Ascending aorta (tissue), 2 donors: ENCODE measurements at places on chromosomes 12 and 14.

DNA sequence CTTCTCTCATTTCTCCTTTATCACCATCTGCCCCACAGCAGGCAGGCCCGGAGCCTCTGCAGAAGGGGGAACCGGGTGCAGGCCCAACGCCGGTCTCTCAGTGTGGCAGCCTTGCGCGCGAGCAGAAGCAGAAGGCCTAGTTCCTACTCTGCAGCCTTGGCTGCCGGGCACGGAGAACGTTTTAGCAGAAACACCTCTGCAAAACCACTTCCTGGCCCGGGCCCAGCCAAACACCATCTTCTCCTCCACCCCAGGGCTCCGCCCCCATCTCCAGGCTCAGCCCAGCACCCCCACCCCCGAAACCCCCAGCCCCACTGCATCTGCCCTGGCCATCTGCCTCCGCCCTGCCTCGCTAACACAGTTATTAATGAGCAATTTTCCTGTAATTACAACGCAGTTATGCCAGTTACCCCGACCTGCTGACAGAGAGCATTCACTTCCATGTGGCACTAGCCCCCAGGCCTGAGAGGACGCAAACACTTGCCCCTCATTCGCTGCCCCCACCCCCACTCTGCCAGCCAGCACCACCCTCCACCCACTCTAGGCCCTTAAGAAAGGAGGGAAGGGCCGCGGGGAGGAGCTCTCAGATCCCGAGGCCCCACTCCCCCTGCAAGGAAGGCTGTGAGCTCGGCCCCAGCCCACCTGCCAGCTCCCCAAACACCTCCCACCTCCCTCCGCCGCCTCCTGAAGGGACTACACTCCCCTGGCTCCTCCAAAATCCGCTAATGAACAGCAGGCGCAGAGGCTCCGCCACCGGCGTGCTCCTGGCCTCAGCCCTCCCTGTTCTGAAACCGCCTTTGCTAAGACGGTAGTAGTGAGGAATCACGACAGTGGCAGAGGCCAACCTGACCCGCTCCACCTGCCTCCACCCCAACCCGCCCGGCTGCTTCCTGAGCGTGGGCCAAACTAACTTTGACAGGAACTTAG is 44.7 kb upstream of the FBRSL1 start:
- DNase-seq = no peak

GRCh38 chr12:83390186-83390585 is 703.5 kb downstream of the TMTC2 start:
- DNase-seq = no peak

GRCh38 chr14:51972566-51972965 is 16.8 kb upstream of the RTRAF start:
- DNase-seq = no peak

GRCh38 chr12:85016413-85016812 is 19.7 kb downstream of the TSPAN19 start:
- DNase-seq = no peak

DNA sequence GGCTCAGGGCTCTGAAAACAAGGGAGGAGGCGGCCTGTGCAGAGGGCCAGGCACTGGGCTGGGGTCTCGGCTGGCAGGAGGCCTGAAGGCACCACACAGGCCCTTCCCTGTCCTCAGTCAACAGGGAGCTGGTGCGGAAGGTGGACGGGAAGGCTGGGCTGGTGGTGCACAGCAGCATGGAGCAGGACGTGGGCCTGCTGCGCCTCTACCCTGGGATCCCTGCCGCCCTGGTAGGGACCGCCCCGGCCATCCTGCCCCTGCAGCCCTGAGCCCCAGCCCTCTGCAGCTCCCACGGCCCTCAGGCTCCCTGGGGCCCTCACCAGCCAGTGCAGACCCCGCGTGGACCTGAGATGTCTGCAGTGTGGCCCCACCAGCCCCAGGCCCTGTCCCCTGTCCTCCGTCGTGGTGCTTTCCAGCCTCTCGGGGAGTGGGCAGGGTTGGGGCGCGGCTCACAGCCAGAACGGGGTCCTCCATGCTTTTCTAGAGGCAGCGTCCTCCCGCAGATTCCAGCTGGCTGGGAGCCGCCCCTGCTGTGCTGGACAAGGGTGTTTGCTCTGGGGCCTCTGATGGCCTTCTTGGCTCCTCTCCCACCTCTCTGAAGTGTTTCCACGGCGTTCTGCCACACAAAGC is 18.1 kb downstream of the ASPG start:
- DNase-seq = no peak

DNA sequence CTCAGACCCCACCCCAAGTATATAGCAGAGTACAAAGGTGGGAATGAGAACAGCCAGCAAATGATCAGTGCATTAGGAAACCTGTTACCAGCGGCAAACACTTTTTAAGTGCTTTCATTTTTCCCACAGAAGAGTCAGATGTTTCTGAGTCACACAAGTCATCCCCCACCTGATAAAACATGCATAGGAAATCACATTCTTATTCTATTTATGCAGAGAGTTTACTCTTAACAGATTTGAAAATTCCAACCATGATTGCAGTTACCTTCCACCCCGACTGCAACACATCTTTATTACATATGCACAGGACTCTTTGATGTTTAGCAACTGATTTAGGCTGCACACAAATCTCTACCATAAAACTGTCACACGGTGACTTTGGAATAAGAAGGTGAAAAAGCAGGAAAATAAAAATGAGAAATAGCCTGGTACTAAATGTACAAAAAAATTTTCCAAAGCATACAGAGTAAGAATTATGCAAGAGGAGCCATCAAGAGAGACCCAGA is 236.4 kb downstream of the PAWR start:
- no peak for DNase-seq

- DNase-seq = no peak
These were observed 476.8 kb downstream of the TRHDE start for GRCh38 chr12:72748971-72749370.

- no peak for DNase-seq
These were observed 24.2 kb downstream of the SYNJ2BP start for GRCh38 chr14:70392676-70393075.

- DNase-seq = no peak
These were observed 6.5 kb downstream of the CTDSP2 start for GRCh38 chr12:57839996-57840395.
